Colonic mucosa (tissue), 4 donors: ENCODE measurements at places on chromosomes 4 and X.
A peak's percentile ranks its signal among the peaks of the same experiment; 100 is the strongest.

- no peak overlapping the region for H3K27ac ChIP-seq
- DNase-seq = no peak
- no peak overlapping the region for H3K4me3 ChIP-seq
- H3K27me3 ChIP-seq = no peaks in the 10 kb centered on the region
- H3K36me3 ChIP-seq = no peaks in the 10 kb centered on the region
- no peaks in the 10 kb centered on the region for H3K4me1 ChIP-seq
Measured at GRCh38 chr4:108315694-108316093, 147.0 kb upstream of the LEF1 start.

DNA sequence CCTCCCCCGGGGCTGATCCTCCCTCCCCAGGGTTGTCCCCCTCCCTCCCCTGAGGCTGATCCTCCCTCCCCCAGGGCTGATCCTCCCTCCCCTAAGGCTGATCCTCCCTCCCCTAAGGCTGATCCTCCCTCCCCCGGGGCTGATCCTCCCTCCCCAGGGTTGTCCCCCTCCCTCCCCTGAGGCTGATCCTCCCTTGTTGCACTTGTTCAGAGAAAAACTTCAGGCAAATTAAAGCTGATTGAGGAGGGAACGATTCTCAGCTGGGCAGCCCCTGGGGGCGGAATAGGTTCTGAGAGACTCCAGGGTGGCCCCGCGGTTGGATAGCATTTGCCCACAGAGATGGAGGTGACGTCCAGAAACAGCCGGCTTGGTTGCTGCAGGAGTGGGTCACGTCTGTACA lies 110.7 kb upstream of the ADRA2C start:
- H3K27ac ChIP-seq = no peak overlapping the region
- no peaks in the 10 kb centered on the region for H3K36me3 ChIP-seq
- no peak overlapping the region for H3K4me3 ChIP-seq
- no peaks in the 10 kb centered on the region for H3K4me1 ChIP-seq
- no peaks in the 10 kb centered on the region for H3K27me3 ChIP-seq

DNA sequence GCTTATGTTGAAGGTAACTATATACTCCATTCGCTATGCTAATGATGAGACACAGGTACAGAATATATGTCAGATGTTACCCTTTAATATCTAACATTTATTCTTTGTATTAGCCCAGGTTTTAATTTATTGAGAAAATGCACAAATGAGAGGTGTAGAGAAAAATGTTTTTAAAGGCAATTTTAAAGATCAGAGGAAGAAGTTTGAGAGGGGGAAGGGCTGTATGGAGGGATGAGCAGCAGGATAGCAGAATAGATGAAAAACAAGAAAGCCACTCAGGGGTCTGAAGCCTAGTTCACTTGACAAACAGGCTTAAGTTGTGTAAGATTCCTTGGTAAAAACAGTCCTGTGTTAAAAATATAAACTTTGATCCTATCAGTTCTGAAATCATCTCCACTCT lies 3.7 kb downstream of the MAB21L2 start:
- peak overlapping the region; percentile 19 for H3K4me3 ChIP-seq
- no peaks in the 10 kb centered on the region for H3K36me3 ChIP-seq
- no peak overlapping the region for H3K27ac ChIP-seq
- no peaks in the 10 kb centered on the region for H3K4me1 ChIP-seq

DNA sequence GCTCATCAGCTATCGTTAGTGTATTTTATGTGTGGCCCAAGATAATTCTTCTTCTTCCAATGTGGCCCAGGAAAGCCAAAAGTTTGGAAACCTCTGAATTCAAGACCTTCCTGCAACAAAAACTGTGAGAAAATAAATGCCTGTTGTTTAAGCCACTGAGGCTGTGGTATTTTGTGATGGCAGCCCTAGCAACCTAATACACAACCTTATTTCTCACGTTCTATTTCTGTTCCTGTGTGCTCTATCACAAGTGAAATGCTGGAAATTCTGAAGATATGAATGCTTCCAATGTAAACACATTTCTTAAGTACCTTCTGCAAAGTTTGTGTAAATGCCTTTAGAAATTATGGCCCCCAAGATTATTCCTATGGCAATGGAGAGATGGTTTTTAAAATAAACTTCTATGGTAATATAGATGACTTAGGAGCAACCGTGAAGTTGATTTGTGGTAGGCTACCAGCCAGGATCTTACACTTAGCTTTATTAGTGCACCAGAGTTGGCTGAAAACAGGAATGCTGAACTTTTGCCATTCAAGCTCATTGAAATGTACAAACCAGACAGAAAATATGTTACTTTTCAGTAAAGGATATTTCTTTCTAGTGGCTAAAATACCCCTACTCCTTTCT lies 148.0 kb downstream of the USP46 start:
- H3K4me1 ChIP-seq = no peaks in the 10 kb centered on the region
- no peaks in the 10 kb centered on the region for H3K27me3 ChIP-seq

- H3K27ac ChIP-seq = no peak overlapping the region
- no peaks in the 10 kb centered on the region for H3K4me1 ChIP-seq
- no peaks in the 10 kb centered on the region for H3K27me3 ChIP-seq
- H3K36me3 ChIP-seq = no peaks in the 10 kb centered on the region
Measured at GRCh38 chrX:37076983-37077382, 68.8 kb downstream of the FAM47C start.

DNA sequence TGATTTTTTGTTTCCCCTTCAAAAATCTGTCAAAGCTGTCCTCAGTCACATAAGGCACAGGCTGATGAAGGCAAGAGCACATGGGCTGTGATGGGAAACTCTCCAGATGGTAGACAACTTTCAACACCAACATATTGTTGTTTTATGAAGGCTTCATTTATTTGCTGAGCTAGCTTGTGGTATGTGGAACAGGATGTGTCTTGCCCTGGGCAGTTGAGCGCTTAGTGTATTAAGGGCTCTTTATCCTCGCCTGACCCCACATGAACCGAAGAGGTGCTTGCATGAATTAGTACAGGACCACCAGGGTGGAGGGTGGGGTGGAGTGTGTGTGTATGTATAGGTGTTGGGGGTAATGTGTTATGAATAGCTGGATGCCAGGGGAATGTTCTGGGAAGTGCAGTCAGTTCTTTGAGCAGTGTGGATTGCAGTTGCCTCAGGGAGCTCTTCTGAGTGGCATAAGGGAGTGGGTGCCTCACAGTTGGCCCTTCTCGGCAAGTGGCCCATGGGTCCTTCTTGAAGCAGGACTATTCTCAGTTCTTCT lies 103.1 kb downstream of the PHEX start:
- no peaks in the 10 kb centered on the region for H3K27me3 ChIP-seq
- no peaks in the 10 kb centered on the region for H3K36me3 ChIP-seq
- no peaks in the 10 kb centered on the region for H3K4me1 ChIP-seq
- no peak for DNase-seq

DNA sequence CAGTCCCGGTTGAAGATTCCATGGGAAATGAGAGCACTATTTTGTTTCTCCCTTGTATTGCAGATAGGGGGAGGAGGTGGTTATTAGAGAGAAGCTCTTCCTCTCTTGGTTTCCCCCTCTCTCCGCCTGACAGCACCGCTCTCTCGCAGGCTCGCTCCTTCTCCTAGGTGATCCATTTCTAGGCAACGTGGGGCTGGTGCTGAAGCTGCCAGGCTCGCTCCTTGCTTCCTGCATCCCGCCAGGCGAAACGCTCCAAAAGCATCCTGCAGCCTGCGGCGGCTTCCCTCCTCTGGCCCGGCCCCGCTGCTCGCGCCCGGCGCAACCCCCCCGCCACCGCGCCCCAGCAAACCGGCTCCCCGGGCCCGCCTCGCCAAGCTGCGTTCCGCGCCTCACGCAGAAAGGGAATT lies at the start of gene GRID2:
TSS of gene GRID2 (plus strand) at position 346 of the 407 bp plus-strand sequence.
- peaks cover 38% of the 10 kb centered on the region for H3K27me3 ChIP-seq
- no peak within 1 kb of the TSS for H3K4me3 ChIP-seq
- H3K36me3 ChIP-seq = no peaks in the 10 kb centered on the region
- no peak within 1 kb of the TSS for H3K27ac ChIP-seq

- H3K36me3 ChIP-seq = no peaks in the 10 kb centered on the region
- no peak for DNase-seq
- no peaks in the 10 kb centered on the region for H3K4me1 ChIP-seq
- no peak overlapping the region for H3K4me3 ChIP-seq
- no peak overlapping the region for H3K27ac ChIP-seq
Measured at GRCh38 chr4:86307432-86307831, 52.4 kb downstream of the MAPK10 start.

DNA sequence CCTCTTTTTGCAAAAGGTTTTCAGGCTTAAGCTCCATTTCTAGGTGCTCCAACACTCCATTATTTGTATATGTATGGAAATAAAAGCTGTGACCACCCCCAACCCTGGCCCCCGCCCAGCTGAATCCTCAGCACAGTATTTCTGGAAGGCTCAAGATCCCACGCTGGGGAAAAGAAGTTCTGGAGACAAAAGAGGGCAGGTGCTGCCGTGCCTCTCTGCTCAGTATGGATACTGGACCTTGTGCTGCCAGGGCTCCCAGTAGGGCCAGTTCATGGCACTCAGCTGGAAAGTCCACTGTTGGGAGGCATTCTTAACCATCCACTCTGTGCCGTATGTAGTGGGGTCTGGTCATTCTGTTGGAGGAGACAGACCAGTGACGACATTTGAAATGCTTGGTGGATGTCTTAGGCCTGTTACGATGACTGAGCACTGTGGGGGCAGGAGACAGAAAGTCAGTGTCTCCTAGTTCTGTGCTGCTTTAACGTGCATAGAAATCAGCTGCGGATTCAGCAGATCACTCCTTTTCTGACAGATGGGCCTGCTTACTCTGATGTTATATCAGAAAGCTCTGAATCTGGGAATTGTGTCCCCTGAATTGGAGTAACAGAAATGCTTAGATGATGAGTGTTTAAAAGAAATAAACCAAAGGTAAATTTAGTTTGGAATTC lies 48.4 kb upstream of the MSANTD1 start:
- H3K27me3 ChIP-seq = no peaks in the 10 kb centered on the region
- H3K36me3 ChIP-seq = no peaks in the 10 kb centered on the region
- H3K27ac ChIP-seq = no peak overlapping the region
- peaks cover 4% of the 10 kb centered on the region for H3K4me1 ChIP-seq

GRCh38 chr4:4289941-4290850 lies at the start of the genes LYAR and ZBTB49:
Gene LYAR (minus strand): TSS chr4:4290154. CDS start chr4:4283742, 6,412 bp downstream.
Gene ZBTB49 (plus strand): TSS chr4:4290251. CDS start chr4:4299946, 9,695 bp downstream.
- H3K27ac ChIP-seq = peak within 1 kb of the TSS; percentile 78
- no peaks in the 10 kb centered on the region for H3K27me3 ChIP-seq
- H3K36me3 ChIP-seq = no peaks in the 10 kb centered on the region
- DNase-seq = peak; percentile 98

DNA sequence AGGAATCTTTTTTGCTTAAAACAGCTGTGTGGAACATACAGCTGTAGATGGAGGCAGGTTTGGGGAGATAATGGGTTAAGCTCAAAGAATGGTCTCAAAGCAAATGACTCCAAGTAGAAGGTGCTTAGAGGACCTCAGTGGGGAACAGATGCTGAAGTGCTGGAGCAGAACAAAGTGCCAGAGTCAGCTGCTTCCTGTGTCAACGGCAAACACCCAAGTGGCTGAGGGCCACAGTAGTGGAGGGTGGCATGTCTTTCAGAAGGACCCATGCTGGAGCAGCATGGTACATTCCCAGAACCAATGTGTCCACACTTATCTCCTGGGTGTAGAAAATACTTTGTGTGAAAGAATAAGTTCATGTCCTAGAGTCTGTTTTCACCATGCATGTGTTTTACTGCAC lies 197.5 kb downstream of the CCNG2 start:
- no peaks in the 10 kb centered on the region for H3K4me1 ChIP-seq
- H3K4me3 ChIP-seq = no peak overlapping the region
- no peaks in the 10 kb centered on the region for H3K27me3 ChIP-seq
- H3K36me3 ChIP-seq = no peaks in the 10 kb centered on the region

DNA sequence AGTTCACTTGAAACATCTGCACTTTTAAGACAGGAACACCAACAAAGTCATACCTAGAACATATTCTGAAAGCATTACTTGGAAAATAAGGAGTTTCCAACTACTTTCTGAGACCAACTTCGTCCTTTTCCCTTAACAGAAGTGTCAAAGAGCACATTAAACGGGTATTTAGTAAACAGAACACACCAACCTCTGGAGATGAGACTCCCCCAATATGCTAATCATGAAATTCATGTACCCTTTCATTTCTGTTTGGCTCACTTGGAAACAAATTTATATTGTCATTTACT lies 69.2 kb downstream of the NOCT start:
- no peaks in the 10 kb centered on the region for H3K27me3 ChIP-seq
- peaks cover 11% of the 10 kb centered on the region for H3K4me1 ChIP-seq
- peak overlapping the region; percentile 98 for H3K27ac ChIP-seq
- no peaks in the 10 kb centered on the region for H3K36me3 ChIP-seq
- peak overlapping the region; percentile 89 for H3K4me3 ChIP-seq

- H3K27ac ChIP-seq = no peak overlapping the region
- DNase-seq = no peak
- no peaks in the 10 kb centered on the region for H3K27me3 ChIP-seq
- H3K36me3 ChIP-seq = no peaks in the 10 kb centered on the region
Measured at GRCh38 chr4:19123681-19124080, 1102.1 kb upstream of the LCORL start.

DNA sequence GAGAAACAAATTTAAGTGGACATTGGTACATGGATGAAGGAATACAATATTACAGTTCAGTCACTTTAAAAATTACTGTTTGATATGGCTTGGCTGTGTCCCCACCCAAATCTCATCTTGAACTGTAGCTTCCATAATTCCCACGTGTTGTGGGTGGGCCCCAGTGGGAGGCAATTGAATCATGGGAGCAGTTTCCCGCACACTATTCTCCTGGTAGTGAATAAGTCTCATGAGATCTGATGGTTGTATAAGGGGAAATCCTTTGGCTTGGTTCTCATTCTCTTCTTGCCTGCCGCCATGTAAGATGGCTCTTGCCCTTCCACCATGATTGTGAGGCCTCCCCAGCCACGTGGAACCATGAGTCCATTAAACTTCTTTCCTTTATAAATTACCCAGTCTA lies 804.2 kb upstream of the FRG1 start:
- DNase-seq = no peak
- no peaks in the 10 kb centered on the region for H3K27me3 ChIP-seq
- H3K4me3 ChIP-seq = no peak overlapping the region
- H3K27ac ChIP-seq = no peak overlapping the region
- no peaks in the 10 kb centered on the region for H3K4me1 ChIP-seq
- H3K36me3 ChIP-seq = no peaks in the 10 kb centered on the region

GRCh38 chr4:85107553-85107952 lies 141.1 kb upstream of the WDFY3 start:
- H3K4me3 ChIP-seq = no peak overlapping the region
- no peaks in the 10 kb centered on the region for H3K27me3 ChIP-seq
- DNase-seq = no peak
- H3K36me3 ChIP-seq = no peaks in the 10 kb centered on the region

DNA sequence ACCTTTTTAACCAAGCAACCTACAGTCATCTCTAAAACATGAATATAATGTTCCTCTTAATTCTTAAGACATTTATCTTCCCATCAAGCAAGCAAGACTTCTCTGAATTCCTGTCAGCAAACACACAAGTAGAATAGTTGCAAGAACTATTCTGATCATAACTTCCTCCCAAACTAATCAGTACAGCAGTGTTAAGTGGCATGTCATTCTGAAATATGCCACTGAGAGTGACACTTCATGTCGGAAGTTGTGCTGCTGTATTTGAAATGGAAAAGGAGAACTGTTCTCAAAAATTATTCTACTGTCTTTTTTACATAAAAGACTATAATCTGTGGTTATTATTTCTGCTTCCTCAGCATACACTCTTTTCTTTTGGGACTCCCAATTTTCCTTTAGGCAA lies 546.6 kb downstream of the PCDH18 start:
- no peaks in the 10 kb centered on the region for H3K36me3 ChIP-seq
- no peak overlapping the region for H3K27ac ChIP-seq
- no peak for DNase-seq
- H3K4me1 ChIP-seq = no peaks in the 10 kb centered on the region
